Gastrocnemius medialis (tissue), 4 donors: ENCODE measurements at places on chromosomes 16 and 17.

DNA sequence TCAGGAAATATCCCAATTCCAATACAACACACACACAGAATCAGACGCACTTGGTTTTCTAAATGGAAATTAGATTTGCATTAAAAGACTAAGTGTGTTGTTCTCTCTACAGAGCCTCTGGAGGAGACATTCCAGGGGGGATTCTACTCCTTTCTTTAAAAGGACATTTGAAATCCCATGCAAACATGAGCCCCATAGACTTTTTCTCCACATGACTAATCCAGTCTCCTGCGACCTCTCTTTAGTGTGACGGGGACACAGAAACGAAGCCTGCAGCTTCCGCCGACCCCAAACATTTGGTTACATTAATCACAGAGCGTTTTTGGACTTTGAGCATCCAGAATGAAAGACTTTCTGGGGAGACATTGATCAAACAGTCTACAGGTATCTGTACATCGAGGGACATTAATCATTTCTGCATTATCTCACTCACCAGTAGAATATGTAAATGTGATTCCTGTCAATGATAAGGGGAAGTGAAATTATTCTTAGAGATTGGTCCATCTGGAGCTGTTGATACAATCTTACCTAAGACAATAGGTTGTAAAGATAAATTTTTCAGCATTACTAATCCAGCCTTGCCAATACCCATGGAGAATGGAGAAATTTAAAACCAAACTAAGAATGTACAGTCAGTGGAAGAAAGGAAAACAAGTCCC, 103.4 kb upstream of the IRX3 start:
- no peak for DNase-seq

- no peak for DNase-seq
Observed at GRCh38 chr17:39702901-39703893, 3.3 kb downstream of the ERBB2 start.

GRCh38 chr17:77863814-77864161, 94.7 kb upstream of the TNRC6C start:
- DNase-seq, result no peak

- DNase-seq, result no peak
Observed at GRCh38 chr16:79901522-79901921, 301.0 kb upstream of the MAF start.

DNA sequence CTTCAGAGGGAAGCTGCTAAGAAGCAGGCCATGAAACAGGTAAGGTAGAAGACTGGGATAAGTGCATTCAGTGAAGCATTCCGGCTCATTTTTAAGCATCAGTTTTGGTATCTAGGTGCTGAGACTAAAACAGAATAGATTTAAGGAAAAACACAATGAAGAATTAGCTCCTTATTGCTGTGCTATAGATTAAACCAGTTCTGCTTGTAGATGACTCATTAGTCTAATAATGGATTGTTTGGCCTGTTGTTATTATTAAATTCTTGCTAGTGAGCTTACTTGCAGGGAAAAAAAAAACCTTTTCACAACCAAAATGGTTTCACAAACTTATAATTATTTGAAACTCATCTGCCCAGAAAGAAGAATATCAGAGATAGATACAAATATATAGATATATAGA, 55.9 kb downstream of the NSRP1 start:
- no peak for DNase-seq

DNA sequence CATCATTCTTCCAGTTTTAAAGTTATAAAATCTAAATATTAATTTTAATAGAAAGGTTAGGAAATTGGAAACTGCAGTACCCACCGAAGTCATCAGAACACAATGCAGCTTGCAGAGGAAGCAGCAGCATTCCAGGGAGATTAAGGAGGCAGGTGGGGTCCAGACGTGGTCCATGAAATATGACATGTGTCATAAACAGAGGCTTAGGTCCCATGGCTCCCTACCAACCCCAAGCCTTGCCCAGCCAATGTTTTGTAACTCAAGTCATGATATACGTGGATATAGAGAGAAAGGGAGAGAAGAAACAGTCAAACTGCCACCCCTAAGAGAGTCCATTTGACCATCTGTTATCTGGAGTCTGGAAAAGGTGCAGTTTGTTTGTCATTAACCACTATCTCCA, 670.0 kb downstream of the TOX3 start:
- no peak for DNase-seq

DNA sequence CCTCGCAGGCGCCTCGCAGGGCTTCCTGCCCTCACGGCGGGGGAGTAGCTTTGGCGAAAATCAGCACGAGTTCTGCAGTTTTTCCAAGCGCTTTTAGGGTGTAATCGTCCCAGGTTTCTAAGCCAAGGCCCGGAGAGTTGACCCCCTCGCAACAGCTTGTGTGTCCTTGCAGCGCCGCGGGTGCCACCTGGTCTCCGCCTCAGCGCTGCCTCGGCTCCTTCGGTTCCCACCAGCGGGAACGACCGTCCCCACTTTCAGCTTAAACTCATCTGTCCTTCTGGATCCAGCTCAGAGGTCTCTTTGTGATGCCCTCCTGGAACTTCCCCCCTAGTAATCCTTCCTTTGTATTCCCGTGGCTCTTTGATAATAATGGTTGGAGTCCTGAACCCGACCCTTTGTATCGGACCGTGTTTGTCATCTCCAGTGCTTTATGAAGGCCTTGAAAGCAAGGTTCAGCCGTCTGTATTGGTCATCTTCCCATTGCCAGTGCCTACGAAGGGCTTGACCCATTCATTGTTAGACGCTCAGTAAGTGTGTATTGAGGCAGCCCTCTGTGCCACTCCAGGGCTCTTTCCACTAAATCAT, 858 bp upstream of the SMARCE1 start:
- DNase-seq, result peak; percentile 13

GRCh38 chr17:48463526-48463925, 33.5 kb upstream of the SKAP1 start:
- DNase-seq, result no peak

GRCh38 chr16:71367241-71367976, 8.9 kb downstream of the CALB2 start:
- no peak for DNase-seq

- no peak for DNase-seq
Observed at GRCh38 chr17:28219771-28220170, 99.2 kb upstream of the TMEM97 start.
